ENCODE measurements at places on chromosomes 2 and 18.

DNA sequence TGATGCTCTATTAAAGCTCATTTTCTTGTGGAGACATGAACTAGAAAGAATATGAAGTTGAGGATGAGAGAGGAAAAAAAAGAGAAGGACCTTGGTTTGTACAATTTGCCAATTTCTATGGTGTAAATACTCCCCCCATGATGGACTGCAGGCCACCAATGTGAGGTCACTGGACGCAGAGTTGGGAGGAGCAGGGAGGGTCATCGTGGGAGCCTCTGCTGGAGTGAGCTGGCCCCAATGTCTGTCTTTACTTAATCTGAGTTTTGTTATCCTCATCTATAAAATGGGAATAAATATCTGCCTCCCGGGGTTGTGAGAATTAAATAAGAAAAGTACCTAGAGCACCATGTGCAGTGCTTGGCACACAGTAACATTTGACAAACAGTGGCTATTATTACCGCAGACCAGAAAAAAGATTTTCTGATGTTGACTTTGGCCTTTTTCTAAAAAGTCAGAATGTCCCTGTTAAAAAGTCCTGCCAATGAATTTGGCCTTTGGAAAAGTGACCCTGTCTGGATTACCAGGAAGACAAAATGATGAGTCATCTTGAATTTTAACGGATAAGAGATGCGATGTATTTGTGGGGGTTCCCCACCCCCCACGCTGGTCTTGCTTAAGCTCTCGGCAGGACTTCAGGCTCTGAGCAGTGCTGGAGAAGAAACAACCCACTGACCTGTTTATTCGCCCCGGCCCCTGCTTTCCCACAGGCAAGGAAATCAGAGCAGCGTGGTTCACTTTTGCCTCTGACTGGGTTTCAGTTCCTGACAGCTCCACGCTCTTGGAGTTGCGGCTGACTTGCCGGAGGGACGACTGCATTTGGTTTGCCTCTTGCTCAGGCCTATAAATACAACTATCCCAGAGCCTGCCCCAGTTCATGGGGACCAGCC, 50.3 kb upstream of the FOSL2 start:
- DNase-seq: no peak

DNA sequence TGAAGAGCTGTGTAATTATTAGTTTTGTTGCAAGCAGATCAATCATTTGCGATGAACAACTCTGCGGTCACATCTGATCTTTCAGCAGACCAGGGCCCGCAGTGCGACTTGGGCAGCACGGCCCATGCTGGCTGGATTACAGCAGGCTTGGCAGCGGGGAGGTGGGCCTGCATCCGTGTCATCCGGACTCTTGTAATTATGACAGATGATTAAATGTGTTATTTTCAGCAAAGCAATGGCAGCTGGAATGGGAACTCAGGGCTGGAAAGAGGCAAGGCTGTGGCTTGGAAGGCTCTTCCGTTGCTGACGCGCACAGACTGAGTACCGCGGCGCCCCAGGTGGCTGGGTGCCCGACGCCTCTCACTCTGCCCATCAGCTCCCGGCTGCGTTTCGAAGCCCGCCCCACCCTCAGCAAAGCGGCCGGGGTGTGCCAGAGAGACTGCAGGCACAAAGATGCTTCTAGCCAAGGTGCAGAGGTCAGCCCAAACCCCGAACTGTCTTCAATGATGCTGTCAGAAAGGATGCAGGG, 397.4 kb upstream of the SALL3 start:
- peak; percentile 11 for DNase-seq

- DNase-seq: no peak
Measured at GRCh38 chr2:64412671-64413070, 41.3 kb upstream of the LGALSL start.

DNA sequence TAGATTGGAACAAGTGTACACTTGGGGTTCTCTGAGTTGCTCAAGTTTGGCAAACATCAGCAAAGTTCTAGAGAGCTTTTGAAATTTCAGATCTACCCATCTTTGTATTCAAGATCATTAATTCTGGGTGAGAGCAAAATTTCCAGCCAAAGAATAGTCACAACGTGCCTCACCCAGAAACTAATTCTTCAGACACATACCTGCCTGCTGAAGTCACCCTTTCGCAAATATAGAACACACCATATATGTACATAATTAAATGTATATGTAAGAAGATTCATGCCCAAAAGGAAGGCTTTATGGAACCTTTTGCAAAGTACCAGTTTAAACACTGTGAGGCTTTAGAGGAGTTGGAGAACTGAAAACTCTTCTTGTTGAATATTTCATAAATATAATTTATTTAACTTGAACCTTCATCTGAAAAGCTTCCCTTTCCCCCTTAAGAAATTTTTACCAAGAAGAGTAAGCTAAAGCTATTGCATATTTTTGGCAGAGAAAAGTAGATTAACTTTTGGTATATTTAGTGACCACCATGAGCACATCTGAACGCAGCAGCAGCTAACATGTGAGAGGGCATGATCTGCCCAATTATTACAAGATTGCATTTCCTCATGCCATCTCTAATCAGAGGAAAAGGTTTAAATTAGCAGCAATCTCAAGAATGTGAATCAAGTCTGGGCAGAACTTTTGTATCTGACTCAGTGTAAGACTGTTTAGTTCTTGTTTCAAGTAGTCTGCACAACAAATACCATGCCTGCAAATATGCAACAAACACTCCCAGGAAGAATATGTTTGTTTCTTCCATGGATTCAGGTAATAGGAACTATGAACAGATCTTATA, 8.2 kb downstream of the RND3 start:
- no peak for DNase-seq

- no peak for DNase-seq
Measured at GRCh38 chr2:118014492-118014824, 588 bp upstream of the CCDC93 start.

GRCh38 chr2:121129692-121130091, 155.3 kb downstream of the TFCP2L1 start:
- no peak for DNase-seq

GRCh38 chr2:9071032-9071431, 67.5 kb upstream of the MBOAT2 start:
- no peak for DNase-seq

DNA sequence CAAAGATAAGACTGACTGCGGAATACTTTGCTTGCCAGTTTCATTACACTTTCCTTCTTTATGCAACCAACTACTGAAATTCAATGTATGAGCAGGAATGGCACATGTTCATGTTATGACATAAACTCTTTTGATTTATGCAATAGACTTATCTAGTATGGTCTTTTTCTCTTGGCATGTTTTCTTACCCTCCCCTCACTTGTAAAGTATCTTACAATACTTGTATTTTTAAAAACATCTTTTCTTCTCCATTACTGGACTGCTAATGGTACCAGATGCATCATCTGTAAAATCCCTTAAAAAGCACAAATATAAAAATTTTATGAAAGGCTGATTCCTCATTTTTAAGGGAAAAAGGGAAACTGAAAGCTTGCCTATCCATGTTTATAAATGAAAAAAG, 373.8 kb downstream of the ZEB2 start:
- no peak for DNase-seq

DNA sequence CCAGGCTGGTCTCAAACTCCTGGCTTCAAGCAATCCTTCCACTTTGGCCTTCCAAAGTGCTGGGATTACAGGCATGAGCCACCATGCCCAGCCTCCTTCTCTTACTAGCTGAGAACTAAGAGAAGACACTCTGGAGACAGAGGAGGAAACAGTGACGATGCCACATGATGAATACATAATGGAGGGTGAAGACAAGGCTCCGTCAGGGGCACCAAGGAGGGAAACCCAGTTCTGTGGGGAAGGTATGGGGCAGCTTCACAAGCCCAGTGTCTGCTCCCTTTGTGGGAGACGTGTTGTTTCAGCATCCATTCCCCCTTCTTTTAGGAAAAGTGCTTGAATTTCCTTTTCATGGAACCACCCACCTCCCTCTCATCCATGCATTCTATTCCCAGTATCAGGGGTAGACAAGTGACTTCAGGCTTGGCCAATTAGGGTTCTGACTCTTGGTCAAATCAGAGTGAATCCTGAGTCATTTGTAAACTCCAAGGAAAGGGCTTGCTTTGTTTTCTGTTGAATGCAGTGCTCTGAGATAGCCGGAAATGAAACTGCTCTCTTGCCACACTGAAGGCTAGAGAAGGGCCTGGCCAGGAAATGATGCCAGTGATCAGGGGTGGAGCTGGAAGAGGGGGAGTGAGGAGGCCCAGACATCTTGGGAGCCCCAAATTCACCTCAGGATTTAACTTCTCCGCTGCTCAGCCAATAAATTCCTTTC, 23.7 kb downstream of the TMEM127 start:
- peak; percentile 71 for DNase-seq

DNA sequence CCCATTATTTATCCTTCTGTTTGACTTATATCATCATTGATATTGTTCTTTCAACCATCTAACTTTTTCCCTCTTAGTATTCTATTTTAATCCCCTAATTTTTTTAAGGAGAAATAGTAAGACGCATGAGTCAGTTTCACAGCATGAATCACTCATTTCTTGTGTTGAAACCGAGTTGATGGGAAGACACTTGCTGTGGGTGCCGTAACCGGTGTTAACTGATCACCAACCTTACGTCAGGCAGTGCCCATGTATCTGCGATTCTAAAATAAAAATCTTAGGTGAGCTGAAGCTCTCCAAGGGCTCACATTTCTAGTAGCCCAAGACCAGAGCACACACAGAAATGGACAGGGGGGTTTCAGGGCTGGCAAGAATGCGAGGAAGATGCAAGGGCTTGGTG, 348.1 kb downstream of the GALR1 start:
- DNase-seq: no peak

DNA sequence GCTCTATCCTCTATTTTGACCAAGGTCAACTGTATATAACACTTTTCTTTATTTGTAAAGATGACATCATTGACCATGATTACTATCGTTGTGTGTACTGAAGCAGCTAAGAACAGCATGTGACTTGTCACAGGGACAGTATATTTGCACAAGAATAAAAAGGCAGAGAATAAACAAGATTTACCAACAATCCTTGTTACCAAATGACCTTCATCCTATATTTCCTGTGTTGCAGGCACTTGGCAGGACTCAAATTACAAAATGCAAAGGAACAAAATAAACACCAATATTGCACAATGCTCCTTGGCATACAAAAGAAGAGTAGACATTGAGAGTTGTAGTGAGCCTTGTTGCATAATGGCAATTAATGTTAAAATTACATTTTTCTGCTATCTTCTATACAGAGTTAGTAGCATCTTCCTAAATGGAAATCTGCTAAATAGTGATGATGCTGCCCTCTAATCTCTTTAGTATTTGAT, 61.8 kb downstream of the RFTN2 start:
- no peak for DNase-seq

DNA sequence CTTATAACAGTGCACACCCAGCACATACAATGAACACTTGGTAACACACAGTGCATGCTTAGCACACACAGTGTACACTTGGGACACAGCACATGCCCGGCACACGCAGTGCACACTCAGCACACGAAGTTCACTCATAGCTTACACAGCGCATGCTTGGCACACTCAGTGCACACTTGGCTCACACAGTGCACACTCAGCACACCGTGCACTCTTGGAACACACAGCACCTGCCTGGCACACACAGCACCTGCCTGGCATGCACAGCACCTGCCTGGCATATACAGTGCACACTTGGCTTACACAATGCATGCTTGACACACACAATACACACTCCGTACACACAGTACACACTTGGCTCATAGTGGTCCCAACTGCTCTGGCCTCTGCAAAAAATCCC, 128.2 kb downstream of the GALR1 start:
- DNase-seq: no peak

DNA sequence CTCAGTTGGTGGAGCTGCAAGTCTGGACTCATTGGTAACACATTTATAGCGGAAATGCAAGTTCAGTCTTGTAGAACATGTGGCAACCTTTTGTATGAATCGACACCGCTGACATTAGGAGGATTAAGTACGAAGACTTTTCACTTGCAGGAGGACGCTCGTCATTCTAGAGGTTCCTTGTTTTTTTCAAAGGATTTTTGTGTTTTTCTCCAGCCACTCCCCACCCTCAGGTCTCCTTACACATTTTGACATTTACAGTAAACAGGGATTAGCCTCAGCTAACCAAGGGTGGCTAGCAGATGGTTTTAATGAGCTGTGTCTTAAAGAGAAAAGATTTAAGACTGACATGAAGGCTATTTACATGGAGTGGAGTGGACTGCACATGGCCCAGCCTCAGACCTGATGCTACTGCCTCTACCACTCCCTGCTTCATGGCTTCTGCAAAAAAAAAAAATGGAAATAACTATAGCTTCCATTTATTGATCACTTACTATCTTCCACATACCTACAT, 173.8 kb downstream of the TRIB2 start:
- no peak for DNase-seq

- no peak for DNase-seq
Measured at GRCh38 chr18:52598921-52599320, 258.9 kb downstream of the DCC start.

DNA sequence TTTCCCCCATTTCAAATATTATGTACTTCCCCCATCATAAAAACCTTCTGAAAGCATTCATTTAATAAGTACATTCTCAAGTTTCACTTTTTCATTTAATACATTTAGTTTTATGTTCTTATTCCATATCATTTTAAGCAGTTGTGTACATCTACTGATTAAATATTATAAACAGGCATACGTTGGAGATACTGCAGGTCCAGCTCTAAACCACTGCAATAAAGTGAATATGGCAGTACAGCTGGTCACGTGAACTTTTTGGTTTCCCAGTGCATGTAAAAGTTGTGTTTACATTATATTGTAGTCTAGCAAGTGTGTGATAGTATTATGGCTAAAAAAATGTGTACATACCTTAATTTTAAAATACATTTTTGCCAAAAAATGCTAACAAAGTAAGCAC, 48.7 kb downstream of the TET3 start:
- no peak for DNase-seq

DNA sequence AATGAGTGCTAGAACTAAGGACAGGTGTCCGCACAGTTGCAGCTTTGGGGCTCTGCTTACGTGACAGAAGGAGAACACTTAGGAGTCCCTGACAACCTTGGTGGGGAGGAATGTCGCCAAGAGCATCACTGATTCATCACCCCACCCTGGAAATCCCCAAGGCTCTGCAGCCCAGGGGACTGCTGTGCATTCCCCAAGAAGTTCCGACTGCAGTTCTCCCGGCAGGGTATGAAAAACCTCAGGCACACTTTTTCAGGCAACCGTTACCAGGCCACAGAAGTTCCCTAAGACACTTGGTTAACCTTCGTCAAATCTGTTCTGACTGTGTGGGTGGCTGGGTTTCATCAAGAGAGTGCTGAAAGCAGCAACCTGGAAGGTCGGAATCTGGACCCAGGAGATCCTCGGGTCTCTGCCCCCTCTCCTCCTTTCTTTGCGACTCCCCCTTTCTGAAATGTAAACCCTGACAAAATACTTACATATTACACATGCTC, 192.1 kb upstream of the CXCR4 start:
- no peak for DNase-seq

DNA sequence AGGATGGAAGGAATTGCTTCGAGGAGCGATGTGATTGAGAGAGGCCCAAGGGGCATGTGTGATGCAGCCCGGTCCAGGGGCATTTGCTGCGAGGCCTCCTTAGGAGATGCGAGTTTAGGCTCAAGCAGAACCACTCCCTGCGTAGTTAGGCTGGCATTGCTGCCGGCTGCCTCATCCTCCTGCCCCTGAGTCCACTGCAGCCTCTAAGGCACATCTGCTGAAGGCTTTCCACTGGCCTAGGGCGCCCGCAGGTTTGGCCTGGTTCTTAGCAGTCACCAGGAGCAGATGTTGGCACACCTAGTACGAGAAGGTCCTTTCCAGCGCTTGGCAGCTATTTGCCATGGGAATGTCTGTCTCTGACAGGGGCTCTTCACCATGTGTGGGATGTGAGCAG, 20.7 kb downstream of the INPP5D start:
- DNase-seq: no peak
